Activated T-helper 1 cell treated with Interleukin-2 at 50 U/mL for 16 hours (primary cell): ENCODE measurements at places on chromosomes 12 and 14.

DNA sequence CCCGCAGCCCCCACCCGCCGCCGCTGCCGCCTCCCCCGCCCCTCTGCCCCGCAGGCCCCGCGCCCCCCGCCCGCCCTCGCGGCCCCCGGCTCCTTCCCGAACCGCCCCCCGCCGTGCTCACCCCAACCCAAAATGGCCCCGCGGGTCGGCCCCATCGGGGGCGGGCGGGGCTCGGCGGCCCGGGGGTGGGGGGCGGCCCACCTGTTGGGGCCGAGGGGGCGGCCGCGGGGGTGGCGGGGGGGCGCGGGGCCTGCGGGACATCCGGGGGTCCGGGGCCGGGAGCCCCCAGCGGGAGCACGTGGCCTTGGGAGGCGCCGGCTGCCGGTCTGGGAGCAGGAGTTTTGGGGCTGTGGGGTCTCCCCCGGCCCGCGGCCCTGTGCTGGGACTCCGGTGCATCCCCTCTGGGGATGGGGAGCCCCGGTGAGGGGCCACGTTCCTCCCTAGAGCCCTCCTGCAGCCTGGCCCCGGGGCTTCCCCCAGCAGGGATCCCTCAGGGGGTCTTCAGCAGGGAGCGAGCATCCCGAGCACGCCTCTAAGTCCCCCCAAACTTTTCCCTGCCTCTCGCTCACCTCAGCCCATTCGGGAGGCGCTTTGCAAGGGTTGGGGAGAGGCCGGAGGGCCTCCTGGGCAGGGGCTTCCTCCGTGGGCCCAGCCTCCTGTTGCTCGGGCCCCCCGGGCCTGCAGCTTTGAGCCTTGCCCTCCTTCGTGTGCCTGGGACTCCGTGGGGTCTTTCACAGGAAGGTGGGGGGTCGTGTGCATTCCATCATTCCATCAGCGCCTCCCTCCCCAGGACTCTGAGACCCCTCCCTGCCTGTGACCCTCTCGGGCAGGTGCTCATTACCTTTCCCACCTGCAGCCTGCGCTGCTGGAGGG lies 710 bp downstream of the MTA1 start:
- no peak for DNase-seq

DNA sequence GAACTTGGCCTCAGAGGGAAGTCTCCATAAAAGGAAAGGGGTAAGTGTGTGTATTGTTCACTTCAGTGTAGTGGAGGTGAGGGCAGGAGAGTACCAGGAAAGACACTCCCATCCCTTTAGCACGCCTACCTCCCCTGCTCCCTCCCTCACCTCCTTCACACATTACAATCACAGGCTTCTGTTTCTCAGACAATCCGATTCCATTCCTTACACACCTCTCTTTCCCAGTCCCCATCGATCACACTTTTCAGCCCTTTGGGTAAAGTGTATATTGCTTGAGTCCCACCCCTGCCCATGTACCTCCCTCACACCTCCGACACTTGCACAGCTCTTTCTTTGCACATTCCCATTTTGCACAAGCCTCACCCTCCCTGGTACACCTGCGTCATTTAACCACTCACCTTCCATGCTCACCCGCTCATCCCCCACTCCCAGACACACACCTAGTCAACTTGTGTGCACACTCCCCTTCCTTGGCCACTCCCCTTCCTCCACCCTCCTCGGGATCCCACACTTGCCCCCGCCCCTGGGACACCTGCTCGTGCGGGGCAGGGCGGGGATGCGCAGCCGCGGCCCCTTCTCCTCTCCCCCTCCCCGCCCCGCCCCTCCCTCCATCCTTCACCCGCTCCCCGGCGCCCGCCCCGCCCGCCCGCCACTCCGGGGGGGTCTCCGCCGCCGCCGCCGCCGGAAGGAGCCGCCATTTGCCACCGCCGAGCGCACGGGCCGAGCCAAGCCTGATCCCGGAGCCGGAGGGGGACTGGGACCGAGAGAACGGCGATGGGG lies at the start of gene MARCHF9:
TSS of gene MARCHF9 (plus strand) at position 693 of the 783 bp plus-strand sequence. CDS start 426 bp downstream, outside the sequence.
- DNase-seq: peak; percentile 77

DNA sequence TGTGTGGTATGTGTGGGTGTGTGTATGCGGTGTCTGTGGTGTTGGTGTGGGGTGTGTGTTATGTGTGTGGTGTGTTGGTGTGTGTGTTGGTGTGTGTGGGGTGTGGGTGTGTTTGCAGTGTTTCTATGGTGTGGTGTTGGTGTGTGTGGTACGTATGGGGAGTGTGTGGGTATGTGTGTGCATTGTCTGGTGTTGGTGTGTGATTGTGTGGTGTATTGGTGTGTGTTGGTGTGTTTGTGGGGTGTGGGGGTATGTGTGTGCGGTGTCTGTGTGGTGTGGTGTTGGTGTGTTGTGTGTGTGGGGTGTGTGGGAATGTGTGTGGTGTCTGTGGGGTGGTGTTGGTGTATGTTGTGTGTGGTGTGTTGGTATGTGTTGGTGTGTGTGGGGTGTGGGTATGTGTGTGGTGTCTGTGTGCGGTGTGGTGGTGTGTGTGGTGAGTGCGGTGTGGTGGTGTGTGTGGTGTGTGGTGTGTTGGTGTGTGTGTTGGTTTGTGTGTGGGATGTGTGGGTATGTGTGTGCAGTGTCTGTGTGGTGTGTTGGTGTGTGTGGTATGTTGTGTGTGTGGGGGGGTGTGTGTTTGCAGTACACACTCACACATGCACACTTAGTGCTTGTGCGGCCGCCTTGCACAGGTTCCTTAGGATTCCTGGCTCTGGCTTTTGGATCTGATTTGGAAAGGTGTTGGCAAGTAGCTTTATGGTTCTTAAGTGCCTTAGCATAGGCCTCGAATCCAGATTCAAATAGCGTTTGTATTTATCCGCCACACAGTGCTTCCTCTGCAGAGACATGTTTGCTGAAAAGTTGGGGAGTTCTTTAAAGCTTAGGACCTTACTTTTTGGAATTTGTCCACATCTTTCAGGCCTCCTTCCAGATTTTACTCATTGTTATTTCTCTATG lies 16.4 kb downstream of the MLXIP start:
- DNase-seq: no peak

- no peak for DNase-seq
Measured at GRCh38 chr12:11854011-11854499, 204.6 kb downstream of the ETV6 start.

GRCh38 chr14:99590746-99591555 lies 13.1 kb downstream of the CCDC85C start:
- no peak for DNase-seq

GRCh38 chr12:5809586-5809985 lies 135.5 kb downstream of the ANO2 start:
- DNase-seq: no peak

DNA sequence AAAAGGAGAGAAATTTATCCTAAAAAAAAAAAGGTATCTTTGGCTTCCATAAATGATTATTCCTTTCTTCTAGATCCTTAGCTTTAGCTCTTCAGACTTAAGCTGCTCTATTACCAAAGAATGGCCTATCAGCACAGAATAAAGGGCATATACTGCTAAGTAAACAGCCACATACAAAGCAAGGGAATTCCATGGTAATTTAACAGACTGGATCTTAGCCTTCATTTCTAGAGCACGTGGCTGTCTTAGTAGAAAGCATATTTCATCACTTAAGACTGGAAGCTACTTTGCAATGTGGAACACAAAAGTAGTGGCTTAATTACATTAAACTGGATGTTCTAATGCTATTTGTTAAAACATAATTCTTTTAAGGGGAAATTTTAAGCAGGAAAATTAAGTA lies 23.1 kb downstream of the TMED10 start:
- no peak for DNase-seq

DNA sequence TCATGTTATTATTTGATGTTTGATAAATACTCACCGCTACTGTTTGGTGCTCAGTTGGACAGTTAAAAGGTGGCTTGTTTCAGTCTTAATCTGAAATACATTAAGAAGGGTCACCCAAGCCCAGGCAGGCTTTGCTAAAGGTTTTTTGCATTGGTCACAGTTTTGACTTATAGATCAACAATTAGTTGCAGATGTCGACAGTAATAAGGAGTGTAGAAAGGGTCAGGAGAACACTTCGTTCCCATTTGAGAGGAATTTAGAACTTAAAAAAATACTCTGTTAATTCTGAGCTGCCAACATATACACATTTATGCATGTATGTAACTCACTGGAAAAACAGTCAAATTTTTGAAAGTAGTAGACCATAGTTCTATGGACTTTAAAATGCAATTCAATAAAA lies 130.3 kb downstream of the TMEM30B start:
- DNase-seq: no peak

DNA sequence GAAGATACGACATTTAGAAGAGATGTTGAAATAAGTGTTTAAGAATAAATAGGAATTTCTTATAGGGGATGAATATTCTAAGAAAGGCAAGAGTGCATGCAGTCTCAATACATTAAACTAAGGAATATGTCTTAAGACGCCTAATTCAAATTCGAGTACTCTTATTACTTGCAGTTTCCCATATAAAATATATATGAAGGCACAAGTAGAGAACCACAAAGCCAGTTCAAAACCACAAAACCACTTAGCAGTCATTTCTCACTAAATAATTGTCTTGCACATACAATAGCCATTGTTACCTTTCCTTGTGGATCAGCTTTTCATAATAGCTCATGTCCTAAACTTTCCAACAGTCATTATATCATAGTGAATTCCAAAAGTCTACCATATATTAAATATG lies 91.0 kb upstream of the MON2 start:
- DNase-seq: no peak

DNA sequence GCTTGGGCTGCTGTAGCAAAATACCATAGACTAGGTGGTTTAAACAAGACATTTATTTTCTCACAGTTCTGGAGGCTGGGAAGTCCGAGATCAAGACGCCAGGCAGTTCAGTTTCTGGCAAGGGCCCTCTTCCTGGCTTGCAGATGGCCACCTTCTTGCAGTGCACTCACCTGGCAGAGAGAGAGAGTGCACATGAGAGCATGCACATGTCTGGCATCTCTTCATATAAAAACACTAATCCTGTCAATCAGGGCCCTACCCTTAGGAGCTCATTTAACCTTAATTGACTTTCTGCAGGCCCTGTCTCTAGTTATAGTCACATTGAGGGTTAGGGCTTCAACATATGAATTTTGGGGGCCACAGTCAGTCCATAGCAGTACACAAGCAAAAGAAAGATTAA lies 12.4 kb upstream of the EVL start:
- no peak for DNase-seq

DNA sequence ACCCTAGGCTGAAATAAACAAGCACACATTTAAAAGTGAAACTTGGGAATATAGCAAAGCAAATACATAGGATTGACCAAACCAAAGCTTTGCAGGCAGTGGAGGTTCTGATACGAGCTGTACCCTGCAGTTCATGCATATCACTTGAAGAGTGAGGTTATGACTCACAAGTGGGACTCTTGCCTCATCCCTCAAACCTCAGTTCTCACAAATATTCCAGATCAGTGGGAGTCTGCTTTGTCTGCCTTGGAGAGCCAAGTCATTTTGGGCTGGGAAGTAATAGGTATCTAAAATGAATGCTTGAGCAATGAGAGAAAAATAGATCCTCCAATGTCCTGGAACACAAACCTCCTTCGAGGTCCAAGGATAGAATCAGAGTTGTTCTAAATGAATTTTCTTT lies 116.4 kb downstream of the LRIG3 start:
- DNase-seq: no peak

GRCh38 chr14:92352158-92352985 lies 29.4 kb downstream of the SLC24A4 start:
- no peak for DNase-seq

GRCh38 chr14:68888025-68888850 lies 90.9 kb downstream of the ACTN1 start:
- DNase-seq: no peak

DNA sequence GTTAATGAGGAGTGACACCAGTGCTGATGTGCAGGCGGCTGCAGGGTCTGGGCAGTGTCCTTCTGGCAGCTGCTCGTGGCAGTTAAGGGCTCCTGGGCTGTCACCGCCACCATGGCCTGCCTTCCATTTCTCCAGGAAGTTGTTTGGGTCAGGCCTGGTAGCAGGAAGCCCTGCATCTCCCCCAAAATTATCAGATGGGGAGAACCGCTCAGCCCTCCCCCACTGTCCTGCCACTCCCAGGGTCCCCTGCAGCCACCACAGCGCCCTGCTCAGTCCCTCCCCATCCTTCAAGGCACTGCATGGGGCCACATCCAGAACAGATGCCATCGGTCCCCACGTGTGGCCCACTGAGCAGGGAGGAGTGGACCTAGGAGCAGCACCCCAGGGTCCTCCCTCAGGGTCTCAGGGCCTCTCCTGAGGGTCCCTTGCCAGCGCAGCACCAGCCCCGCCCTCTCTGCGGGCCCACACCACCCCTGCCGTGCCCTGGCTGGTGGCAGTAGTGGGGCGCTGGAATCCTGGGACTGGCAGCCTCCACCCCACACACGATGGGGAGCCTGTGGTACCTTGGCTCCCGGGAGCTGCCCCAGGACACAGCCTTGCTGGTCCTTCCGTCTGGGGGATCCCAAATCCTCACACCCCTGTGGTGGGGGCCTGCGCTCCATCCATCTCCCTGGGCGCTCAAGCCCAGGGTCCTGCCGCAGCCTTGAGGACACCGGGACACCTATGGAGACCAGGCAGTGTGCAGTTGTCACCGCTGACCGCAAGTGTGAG lies 10.3 kb upstream of the AMN start:
- DNase-seq: no peak

GRCh38 chr12:76766161-76766560 lies 2.2 kb downstream of the ZDHHC17 start:
- DNase-seq: no peak

DNA sequence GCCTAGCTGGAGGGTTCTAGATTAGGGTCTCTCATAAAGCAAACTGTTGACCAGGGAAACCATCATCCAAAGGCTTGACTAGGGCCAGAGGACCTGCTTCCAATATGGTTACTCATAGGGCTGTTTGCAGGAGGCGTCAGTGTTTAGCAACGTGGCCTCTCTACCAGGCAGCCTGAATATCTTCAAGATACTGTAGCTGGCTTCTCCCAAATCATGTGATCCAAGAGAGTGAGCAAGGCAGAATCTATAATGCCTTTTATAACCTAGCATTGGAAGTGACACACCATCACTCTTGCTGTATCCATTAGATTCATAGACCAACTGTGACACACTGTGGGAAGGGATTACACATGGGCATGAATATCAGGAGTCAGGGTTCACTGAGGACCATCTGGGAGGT lies 17.3 kb downstream of the TPH2 start:
- no peak for DNase-seq

- no peak for DNase-seq
Measured at GRCh38 chr12:131131077-131131807, 177.5 kb downstream of the ADGRD1 start.

DNA sequence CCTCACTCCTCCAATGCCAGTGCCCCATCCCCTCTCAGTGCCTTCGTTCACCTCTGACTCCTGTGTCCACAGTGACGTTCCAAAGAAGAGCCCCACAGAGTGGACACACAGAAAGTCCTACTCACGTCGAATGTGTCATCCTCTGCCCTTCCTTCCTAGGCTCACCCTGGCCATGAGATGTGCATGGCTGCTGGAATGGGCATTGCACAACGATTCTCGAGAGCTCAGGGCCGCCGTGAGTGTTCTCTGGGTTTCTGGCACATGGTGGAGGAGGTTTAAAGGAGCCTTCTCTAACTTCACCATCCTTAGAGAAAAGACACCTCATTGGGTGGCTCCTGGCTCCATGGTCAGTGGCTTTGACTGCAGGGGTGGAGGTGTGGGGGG lies 12.8 kb upstream of the CEP170B start:
- DNase-seq: no peak

GRCh38 chr12:25455696-25456095 lies 97.4 kb downstream of the LMNTD1 start:
- no peak for DNase-seq
